ENCODE measurements at places on chromosomes 4 and X.

DNA sequence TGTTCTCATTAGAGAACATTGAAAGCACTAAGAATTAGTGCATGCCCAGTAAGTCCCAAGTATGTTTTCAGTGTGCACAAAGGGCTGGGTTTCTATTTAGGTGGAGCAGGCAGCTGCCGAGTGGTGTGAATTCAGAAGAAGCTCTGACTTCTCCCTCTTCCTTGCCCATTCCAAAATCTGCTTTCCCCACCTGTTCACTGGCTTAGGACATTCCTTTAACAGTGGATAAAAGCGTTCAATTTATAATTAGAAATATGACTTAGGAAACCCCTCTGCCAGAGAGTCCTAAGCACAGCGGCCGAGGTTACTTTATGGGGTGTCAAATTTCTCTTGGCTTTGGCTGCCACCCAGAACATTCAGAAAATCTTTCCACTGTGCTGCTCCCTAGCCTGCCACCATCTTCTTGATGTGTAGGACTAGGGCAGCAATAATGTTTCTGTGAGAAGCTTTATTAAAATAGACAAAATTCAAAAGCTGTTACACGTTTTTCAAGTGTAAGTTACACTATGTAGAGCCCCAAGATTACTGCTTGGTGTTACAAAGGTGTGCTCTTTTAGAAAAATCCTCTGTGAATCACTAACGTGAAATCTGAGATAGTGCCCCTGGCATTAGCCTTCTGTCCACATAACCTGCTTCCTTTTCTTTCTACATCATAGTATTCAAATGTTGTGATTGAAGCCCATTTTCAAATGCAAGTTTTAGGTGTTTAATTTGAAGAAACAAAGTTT, 191.6 kb upstream of the ANKRD50 start:
- no peak for DNase-seq

- no peak for DNase-seq
Observed at GRCh38 chr4:82688091-82688795, 110.4 kb downstream of the SCD5 start.

DNA sequence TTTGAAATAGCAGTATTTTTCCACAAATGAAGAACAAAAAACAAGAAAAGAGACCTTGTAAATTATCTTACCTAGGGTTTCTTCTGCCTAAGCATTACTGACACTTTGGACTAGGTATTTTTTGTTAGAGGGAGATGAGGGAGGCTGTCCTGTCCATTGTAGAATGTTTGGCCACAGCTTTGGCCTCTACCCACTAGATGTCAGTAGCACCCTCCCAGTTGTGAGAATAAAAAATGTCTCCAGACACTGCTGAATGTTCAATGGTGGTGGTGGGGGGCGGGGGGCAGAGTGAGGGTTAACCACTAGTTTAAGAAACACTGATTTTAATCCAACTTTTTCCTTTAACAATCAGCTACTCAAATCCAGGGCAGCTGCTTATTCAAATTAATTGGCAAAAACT, 25.8 kb downstream of the OTUD4 start:
- DNase-seq: no peak

GRCh38 chrX:97529536-97530200, 646.0 kb downstream of the RPA4 start:
- no peak for DNase-seq

GRCh38 chr4:76896614-76897535, 1.1 kb downstream of the SOWAHB start:
- DNase-seq: no peak

GRCh38 chr4:107192601-107193000, 156.5 kb upstream of the DKK2 start:
- no peak for DNase-seq

- no peak for DNase-seq
Observed at GRCh38 chr4:25032126-25032525, 1.4 kb upstream of the LGI2 start.

DNA sequence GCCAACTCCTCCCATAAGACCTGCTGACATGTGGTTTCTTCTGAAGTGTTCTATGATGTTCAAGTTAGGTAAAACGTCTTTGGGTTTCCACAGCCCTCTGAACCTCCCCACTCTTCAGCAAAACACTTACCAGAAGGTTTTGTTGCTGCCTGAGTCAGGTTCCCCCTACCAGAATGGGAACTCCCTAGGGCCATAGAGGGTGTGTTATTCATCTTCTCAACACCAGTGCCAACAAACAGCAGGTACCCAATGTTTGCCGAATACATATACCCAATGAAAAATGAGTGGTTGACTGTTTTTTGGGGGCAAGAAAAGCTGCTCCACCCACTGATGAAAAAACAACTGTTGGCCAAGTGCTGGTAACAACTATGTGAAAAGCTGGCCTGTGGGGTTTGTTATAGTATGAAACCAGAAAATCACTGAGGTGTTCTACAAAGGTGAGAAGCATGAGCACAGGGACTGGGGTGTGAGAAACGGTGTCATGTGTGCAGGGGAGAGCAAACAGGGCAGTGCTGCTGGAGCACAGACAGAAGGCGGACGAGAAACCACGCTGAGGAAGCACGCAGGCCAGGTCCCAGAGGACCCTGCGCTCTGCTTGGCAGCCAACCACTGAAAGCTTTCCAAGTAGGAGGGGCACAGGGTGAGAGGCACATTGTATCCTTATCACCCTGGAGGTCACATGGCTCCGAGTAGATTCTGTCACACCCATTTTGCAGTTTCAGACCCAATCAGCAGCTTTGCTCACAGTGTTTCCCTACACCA, 28.8 kb downstream of the ATP8A1 start:
- DNase-seq: no peak

- no peak for DNase-seq
Observed at GRCh38 chrX:133415276-133416105, at the start of gene GPC4. Gene GPC4, minus strand, starts transcription at chrX:133415489. Its CDS starts 524 bp downstream, at chrX:133414965.

- DNase-seq: no peak
Observed at GRCh38 chr4:183633476-183634400, 25.2 kb downstream of the RWDD4 start.

DNA sequence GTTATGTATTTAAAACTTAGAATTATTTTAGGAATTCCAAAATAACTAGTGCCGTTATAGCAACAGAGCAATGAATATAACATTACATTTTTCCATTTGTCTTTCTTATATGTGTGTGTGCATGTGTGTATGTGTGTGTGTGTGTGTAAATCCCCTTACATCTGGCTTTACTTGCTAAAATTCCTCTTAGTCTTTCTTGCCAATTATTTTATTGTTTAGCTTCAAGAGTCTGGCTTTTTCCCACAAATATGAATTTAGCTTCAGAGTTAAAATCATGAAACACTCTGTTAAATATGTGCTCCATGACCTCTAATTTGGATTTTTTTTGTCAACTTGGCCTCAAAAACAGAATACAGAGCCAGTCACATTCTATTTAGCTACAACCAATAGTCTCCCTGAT, 18.9 kb downstream of the FGF13 start:
- DNase-seq: no peak

GRCh38 chr4:10659251-10659650, 25.3 kb downstream of the CLNK start:
- no peak for DNase-seq

DNA sequence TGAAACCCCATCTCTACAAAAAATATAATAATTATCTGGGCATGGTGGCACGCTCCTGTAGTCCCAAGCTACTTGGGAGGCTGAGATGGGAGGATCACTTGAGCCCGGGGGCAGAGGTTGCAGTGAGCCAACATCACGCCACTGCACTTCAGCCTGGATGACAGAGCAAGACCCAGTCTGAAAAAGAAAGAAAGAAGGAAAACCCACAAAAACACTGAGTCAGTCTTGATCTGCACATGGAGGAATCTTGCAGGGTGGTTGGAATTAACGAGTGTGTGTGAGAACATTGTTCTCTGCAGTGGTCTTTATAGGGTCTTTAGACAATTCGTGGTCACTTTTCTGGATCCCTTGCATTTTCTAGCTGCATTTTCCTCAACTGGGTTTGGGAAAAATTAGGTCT, 23.2 kb downstream of the ADD1 start:
- DNase-seq: no peak

GRCh38 chrX:9482408-9482807, 17.6 kb downstream of the TBL1X start:
- no peak for DNase-seq

GRCh38 chr4:114691865-114692264, 93.3 kb downstream of the UGT8 start:
- no peak for DNase-seq

- no peak for DNase-seq
Observed at GRCh38 chr4:39741401-39741800, 43.5 kb downstream of the UBE2K start.

- no peak for DNase-seq
Observed at GRCh38 chr4:125526420-125526819, 211.7 kb downstream of the FAT4 start.

DNA sequence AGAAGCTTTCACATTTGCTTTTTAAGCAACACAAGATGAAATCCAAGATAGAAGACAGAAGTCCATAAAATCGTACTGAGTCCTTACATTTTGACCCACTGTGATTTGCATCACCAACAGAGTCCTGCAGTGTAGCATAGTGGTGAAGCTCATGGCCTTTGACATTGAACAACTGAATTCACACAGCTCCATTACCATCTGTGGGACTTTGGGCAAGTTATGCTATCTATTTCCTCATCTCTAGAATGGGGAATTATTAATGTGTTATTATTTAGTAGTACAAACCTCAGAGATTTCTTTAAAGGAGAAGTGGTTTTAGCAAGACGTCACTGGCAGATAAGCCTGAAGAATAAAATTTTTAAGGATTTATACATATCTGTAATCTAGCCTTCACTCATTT, 10.7 kb downstream of the GPRIN3 start:
- DNase-seq: no peak

DNA sequence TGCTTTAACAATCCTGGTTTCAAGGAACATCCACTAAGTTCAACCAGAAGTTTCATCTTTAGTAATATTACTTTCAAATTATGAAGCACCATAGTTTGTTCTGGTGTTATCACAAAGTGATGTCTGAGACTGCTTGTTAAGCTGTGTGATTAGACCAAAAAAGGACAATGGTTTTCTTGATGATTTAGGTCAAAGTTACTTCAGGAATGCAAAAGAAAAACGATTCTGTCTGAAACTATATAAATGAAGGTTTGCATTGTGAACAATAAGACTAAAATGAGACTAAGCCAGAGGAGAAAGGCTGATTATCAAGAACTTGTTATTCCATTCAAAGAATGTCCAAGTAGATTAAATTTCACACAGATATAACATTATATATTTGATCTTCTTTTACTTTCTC, 122.4 kb upstream of the ETNPPL start:
- no peak for DNase-seq

DNA sequence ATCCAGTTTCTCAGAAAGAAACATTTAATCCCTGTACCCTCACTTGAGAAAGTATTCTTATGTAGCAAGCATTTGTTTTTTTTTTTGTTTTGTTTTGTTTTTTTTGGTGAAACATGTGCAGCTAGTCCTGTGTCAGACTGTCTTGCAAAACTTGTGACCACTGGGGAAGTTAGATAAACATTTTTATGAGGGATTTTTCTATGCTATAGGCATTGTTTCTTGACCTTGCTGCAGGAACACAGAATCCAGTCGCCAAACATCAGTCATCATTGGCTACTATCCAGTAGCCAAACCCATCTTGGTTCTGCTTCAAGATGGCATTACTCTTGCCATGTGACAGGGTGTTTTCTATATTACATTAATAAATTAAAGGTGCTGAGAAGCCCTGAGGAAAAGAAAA, 7.7 kb upstream of the MAPK10 start:
- no peak for DNase-seq

DNA sequence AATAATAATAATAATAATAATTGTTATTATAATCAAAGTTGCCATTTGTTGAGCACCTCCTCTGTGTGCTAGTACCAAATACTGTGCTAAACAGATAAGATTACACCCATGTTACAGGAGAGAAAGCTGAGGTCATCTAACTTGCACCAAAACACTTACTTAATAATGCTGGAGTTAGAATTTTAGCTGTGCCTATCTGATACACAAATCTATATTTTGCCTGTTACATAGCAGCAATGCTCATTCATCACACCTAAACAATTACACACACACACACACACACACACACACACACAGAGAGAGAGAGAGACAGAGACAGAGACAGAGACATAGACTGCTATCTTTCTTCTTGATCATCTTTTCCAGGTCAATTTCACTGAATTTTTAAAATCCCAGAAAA, 170.9 kb upstream of the KLF3 start:
- DNase-seq: no peak

DNA sequence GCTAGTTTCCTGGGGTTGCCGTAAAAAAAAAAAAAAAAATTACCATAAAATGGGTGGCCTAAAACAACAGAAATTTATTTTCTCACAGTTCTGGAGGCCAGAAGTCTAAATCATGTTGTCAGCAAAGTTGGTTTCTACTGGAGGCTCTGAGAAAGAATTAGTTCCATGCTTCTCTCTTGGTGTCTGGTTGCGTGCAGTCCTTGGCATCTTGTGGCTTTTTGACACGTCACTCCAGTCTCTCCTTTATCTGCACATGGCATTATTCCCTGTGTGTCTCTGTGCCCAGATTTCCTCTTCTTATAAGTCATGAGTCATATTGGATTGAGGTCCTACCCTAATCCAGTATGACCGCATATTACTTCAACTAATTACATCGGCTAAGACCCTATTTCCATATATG, 38.7 kb downstream of the SPATA4 start:
- DNase-seq: no peak

GRCh38 chr4:85826060-85826678, 351.2 kb downstream of the ARHGAP24 start:
- DNase-seq: no peak

- no peak for DNase-seq
Observed at GRCh38 chr4:129623233-129623875, 527.4 kb downstream of the C4orf33 start.

DNA sequence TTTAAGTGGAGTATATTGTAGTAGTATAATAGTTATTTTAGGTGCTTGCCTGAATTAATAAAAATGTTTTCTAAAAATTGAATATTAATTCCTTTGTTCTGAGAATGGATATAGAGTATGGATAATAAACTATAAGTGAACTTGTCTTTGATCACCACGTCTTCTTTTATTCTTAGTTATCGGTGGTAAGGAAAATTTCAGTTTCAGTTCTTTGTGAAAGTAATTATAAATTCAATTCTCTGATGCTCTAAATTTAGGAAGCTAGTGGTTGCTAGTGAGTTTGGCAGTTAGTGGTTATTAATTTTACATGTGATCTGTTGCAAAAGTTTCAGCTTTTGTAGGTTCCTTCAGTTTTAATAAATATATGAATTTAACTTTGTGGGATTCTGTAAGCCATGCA, 30.8 kb downstream of the MRPL1 start:
- DNase-seq: no peak

DNA sequence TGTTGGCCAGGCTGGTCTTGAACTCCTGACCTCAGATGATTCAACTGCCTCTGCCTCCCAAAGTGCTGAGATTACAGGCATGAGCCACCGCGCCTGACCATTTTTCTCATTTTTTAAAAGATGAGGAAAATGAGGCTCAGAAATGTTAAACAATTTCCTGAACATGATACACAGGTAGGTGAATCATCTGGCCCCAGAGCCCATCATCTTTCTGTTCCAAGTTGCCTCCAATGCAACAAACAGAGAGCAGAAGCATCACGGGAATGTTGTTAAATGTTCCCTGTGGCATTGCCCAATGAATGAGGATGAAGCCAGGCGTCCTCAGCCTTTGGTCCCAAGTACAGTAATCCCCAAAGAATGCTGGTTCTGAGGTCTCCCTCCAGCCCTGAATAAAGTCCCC, 31.3 kb upstream of the ANXA5 start:
- DNase-seq: peak; percentile 6
